ENCODE measurements at places on chromosomes 4 and X.

GRCh38 chr4:98663226-98664006 lies 5.0 kb upstream of the TSPAN5 start:
- DNase-seq = peak; percentile 48

GRCh38 chrX:46327566-46328115 lies 217.6 kb downstream of the ZNF674 start:
- DNase-seq = no peak

- no peak for DNase-seq
These were observed 41.9 kb downstream of the ARHGEF38 start for GRCh38 chr4:105594099-105595010.

GRCh38 chrX:24870143-24870542 lies 145.6 kb downstream of the ARX start:
- no peak for DNase-seq

DNA sequence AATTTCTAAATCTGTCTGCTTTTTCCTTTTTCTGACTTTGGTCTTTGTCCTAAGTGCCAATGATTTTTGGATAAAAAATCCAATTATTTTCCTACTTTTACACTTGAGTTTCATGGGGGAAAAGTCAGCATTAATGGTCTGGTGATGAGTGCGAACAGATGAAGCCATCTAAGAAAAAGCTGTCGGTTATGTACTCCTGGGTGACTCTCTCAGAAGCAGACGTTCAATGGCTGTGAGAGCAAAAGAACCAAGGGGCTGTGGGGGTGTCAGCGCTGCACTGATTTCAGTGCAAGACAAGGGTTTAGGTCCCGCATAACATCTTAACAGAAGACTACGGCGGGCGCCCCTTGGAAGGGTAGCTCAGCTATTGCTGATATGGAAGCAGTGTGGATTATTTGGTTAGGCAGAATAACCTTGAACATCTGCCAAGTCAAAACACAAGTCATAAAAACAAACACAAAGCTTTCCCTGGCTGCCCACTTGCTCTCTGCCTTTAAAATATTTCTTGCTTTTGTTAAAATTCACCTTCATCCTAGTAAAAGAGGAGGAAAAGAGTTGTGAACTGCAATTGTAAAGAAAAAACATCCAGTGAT lies 240.5 kb downstream of the MAML3 start:
- no peak for DNase-seq

GRCh38 chr4:86346320-86346719 lies 13.5 kb downstream of the MAPK10 start:
- no peak for DNase-seq

GRCh38 chr4:123359449-123360315 lies 36.9 kb upstream of the SPRY1 start:
- DNase-seq = peak; percentile 65

DNA sequence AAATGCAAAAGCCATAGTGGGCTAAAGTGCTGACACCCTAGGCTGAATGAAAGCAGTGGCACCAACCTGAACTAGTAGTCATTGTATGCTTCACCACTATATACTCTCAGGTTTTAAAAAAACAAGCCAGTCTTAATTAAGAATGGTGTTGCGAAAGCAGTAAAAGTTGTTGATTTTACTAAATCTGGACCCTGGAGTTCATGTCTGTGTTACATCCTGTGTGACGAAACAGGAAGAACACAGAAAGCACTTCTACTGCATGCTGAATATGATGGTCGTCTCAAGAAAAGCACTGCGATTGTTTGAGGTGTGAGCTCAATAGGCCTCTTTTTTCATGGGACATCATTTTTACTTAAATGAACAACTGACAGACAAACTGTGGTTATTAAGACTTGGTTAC lies 24.2 kb upstream of the GDPD2 start:
- peak; percentile 27 for DNase-seq

- DNase-seq = peak; percentile 2
These were observed 87.7 kb upstream of the MAP3K15 start for GRCh38 chrX:19602866-19603622.

DNA sequence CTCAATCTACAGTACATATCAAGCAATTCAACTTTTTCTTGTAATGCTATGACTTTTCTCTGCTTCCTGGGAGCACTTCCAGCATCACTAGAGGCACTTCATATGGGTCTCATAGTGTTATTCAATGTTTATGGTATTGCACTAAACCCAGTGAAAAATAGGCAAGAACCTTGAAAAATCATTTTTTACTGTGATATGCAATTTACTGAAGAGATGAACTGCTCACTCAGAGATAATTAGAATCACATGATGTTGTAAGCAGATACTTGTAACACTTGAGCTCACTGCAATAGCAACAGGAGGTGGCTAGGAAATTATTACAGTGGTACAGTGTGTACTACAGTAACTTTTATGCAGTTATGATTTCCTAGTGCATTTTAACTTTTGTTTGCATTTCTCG lies 93.3 kb downstream of the RASGEF1B start:
- DNase-seq = no peak

- DNase-seq = peak; percentile 59
These were observed 21.7 kb upstream of the CXCL8 start for GRCh38 chr4:73718375-73719373.

DNA sequence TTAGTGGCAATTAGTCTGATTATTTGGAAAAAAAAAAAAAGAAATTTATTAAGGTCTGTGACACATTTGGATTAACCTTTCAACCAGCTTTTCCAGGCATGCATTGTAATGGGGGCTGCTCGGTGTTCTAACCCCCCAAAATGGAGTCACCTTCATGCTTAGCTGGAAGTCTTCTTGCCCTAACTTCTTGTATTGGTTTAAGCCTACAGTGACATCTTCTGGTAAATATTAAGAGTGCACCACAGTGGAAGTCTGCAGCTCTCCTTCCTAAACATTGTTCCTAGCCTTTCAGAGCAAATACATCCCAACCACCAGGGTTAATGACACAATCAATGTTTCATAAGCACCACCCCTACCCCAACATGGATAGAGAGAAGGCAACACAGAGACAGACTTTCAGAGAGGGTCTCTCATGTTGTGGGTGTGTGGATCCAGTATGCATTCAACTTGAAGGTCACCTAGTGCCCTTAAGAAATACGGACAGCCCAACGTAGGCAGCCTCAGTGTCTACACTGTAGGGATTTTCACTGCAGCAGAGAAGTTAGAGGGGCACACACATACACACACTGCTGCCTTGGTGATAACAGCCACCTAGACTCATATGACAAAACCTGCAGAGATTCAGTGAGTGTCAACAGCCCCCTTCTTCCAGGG lies 142.9 kb upstream of the MBNL3 start:
- DNase-seq = peak; percentile 66

DNA sequence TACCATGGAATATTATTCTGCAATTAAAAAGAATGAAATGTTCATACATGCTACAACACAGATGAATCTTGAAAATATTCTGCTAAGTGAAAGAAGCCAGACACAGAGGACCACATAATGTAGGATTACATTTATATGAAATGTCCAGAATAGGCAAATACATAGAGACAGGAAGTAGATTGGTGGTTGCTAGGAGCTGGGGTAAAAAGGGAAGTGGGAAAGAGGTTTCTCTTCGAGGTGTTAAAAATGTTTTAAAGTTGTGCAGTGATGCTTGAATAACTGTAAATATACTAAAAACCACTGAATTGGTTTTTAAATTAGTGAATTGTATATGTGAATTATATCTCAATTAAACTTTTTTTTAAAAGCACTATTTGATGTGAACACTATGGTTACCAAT lies 3.6 kb upstream of the NXT2 start:
- peak; percentile 34 for DNase-seq
